Astrocyte of the hippocampus (primary cell): ENCODE measurements at places on chromosomes 13 and 19.

DNA sequence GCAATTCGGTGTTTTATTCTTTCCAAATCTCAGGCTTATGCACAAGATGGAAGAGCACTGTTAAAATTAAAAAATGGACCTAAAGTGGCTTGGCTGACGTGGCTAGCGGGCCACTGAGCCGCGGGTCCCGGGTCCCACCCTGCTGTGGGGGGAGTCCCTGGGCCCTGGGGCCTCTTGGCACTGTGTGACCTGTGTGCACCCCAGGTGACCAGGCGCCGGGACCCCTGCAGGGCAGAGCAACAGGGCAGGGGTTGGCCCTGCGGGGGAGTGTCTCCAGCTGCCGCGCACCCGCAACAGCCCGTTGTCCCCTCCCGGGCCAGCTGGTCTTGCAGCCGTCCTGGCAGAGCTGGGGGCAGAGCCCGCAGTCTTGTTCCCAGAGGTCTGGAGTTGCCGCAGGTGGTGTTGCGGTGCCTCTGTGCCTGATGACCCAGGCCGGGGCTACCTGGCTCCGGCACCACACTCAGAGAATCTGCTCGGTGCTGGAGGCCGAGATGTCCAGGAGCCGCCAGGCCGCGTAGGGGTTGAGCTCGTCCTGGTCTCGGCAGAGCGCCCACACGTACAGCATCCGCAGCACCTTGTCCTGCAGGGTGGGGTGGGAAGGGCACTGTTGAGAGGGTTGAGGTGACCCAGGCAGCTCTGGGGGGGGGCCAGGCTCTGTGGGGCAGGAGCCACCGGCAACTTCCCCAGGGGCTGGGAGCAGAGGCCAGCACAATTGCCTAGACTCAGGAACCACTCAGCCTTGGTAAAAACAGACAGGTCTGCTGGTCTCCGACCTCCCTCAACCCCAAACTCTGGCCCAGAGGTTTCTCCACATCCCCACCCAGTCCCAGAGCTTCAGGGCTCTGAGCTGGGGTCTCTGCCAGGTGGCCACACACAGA lies 1.0 kb upstream of the CTXN1 start:
- DNase-seq, result no peak

GRCh38 chr13:33367926-33368325 lies 82.4 kb upstream of the STARD13 start:
- DNase-seq, result no peak

- DNase-seq, result no peak
These were observed 6.8 kb downstream of the BICRA start for GRCh38 chr19:47615714-47616113.

DNA sequence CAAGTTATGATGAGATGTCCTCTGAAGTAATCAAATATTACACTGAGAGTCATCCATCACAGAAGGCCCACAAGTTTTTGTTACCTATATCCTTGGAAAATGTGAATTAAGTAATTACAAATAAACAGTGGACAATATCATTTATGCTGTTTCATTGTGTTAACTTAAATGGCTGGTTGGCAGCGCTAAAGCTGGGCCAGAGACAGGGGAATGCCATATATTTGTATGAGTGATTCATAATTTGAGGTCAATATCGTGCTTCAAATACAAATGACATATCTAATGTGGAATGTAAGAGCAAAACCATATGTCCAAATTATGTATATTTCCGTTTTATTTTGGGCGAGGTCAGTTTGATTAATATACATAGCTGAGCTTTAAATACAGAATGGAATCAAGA lies 1556.2 kb downstream of the SLITRK5 start:
- no peak for DNase-seq

DNA sequence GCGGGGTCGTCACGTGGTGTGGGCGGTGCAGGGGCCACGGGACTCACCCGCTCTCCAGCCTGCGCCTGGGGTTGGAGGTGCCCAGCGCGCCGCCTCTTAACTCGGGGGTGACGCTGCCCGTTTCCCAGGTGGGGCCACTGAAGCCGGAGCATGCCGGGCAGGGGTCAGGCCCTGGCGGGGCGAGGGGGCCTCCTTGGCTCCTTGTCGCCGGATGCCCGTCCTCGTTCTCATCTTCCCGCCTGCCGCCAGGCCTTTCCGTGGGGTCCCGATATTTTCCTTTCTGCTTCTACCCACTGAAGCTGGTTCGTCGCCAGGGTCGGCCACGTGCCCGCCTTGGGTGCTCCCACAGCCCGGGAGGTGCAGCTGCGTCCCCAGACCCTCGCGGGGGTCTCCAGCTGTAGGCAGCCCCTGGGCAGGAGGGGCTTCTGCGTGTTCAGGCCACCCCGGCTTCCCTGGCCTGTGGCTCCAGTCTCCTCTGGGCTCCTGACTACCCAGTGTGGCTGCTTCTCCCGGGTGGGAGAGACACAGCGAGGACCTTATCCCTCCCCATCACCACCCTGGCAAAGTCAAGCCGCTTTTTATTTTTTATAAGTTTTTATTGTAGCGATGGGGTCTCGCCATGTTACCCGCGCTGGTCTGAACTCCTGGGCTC lies 772 bp downstream of the FAM174C start:
- no peak for DNase-seq

GRCh38 chr13:73754727-73755292 lies 379.4 kb downstream of the KLF12 start:
- DNase-seq, result peak; percentile 80

DNA sequence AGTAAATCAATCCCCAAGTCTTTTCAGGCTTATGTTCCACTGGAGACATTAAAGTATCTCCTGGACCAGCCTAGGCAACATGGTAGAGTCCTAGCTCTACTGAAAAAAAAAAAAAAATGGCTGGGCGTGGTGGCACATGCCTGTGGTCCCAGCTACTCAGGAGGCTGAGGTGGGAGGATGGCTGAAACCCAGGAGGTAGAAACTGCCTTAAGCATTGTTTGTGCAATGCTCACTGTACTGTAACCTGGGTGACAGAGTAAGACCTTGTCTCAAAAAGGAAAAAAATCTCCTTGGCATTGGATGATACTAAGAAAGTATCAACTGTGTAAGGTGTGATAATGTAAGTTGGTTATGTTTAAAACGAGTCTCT lies 8.8 kb downstream of the KLK8 start:
- DNase-seq, result no peak

GRCh38 chr13:99993660-99994637 lies 12.4 kb downstream of the ZIC2 start:
- DNase-seq, result no peak

GRCh38 chr13:48000559-48001113 lies 437 bp downstream of the SUCLA2 start:
- no peak for DNase-seq

- no peak for DNase-seq
These were observed 24.9 kb upstream of the TPM4 start for GRCh38 chr19:16051254-16052025.

- no peak for DNase-seq
These were observed 258.2 kb upstream of the EDNRB start for GRCh38 chr13:78176880-78177279.

DNA sequence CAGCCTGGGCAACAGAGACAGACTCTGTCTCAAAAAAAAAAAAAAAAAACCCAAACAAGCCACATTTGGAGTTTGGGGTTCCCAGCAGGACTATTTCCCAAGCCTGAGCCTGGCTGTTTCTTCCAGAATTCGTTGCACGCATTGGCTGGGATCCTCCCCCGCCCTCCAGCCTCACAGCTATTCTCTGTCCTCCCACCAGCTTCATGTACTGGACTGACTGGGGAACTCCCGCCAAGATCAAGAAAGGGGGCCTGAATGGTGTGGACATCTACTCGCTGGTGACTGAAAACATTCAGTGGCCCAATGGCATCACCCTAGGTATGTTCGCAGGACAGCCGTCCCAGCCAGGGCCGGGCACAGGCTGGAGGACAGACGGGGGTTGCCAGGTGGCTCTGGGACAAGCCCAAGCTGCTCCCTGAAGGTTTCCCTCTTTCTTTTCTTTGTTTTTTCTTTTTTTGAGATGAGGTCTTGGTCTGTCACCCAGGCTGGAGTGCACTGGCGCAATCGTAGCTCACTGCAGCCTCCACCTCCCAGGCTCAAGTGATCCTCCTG lies 26.7 kb downstream of the LDLR start:
- DNase-seq, result no peak

- DNase-seq, result no peak
These were observed 174.5 kb downstream of the URI1 start for GRCh38 chr19:30116530-30116929.

- DNase-seq, result no peak
These were observed 4.7 kb upstream of the NUDT19 start for GRCh38 chr19:32686847-32687475.

GRCh38 chr13:68727798-68728197 lies 1379.8 kb upstream of the ATXN8OS start:
- peak; percentile 29 for DNase-seq

DNA sequence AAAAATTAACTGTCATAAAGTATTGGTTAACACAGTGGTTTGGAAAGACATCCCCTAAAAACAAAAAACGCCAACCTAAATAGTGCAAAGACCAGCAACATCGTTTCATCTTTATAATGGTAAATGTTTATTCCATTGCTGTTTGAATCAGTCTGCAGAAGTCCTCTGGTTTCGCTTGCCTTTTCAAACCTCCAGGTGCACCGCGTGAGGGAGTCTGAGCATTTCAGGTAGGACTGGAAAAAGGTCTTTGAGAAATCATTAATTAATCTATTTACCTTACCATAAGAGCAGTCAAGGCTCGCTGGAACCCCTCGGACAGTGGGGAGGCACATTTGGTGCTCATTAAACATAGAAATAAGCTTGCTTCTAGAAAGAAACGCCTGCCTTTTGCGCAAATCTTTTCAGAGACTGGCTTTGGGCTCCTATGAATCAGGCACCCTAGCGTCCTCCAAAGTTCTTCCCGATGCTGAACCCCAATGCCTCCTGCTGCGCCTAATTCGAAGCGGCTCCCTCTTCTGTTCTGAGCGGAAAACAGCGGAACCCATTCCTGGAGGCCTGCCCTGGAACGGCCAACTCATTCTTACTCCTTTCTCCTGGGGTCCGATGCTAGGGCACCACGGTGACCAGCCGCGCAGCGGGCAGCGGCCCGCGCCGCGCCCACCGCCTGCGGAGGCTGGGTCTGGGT lies 951 bp upstream of the MTUS2 start:
- peak; percentile 7 for DNase-seq

GRCh38 chr13:30307971-30308290 lies 580 bp upstream of the KATNAL1 start:
- no peak for DNase-seq

DNA sequence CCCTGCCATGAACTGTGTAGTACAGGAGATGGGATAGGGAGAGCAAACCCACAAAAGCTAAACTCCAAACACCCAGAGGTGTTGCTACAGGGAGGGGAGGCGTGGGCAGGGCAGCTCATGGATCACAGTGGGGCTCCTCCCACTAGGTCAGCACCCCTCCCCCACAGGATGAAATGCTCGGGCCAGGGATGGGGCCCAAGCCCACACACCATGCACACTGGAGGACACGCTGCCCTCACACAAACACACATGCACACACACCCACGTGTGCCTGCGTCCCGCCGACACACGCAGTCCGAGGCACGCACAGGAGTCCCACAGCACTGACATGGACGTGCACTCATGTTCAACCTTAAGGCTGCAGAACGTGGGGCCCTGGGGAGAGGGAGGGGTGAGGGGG lies 6.0 kb upstream of the CCNP start:
- no peak for DNase-seq

- no peak for DNase-seq
These were observed 2.2 kb upstream of the ZNF256 start for GRCh38 chr19:57949702-57950101.

GRCh38 chr19:29428071-29428470 lies 97.7 kb upstream of the VSTM2B start:
- DNase-seq, result no peak

GRCh38 chr13:48731957-48732569 lies 78.3 kb downstream of the CYSLTR2 start:
- DNase-seq, result no peak

- DNase-seq, result no peak
These were observed 483.3 kb downstream of the ZNF536 start for GRCh38 chr19:30855442-30855841.

GRCh38 chr13:60379837-60380565 lies 17.0 kb upstream of the TDRD3 start:
- DNase-seq, result no peak

GRCh38 chr19:50556282-50557008 lies 11.8 kb downstream of the LRRC4B start:
- peak; percentile 91 for DNase-seq

- DNase-seq, result peak; percentile 30
These were observed 1.1 kb downstream of the HSPB6 start for GRCh38 chr19:35755550-35756376.

- DNase-seq, result no peak
These were observed 405.1 kb downstream of the DACH1 start for GRCh38 chr13:71461892-71462291.

DNA sequence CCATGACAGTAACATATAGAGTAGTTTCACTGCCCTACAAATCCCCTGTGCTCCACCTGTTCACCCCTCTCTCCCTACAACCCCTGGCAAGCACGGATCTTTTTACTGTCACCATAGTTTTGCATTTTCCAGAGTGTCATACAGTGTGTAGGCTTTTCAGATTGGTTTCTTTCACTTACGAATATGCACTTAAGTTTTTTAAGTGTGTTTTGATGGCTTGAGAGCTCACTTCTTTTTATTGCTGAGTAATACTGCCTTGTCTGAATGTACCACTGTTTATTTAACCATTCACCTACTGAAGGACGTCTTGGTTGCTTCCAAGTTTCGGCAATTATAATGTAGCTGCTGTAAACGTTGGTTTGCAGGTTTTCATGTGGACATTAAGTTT lies 175.1 kb downstream of the ITGBL1 start:
- DNase-seq, result no peak

DNA sequence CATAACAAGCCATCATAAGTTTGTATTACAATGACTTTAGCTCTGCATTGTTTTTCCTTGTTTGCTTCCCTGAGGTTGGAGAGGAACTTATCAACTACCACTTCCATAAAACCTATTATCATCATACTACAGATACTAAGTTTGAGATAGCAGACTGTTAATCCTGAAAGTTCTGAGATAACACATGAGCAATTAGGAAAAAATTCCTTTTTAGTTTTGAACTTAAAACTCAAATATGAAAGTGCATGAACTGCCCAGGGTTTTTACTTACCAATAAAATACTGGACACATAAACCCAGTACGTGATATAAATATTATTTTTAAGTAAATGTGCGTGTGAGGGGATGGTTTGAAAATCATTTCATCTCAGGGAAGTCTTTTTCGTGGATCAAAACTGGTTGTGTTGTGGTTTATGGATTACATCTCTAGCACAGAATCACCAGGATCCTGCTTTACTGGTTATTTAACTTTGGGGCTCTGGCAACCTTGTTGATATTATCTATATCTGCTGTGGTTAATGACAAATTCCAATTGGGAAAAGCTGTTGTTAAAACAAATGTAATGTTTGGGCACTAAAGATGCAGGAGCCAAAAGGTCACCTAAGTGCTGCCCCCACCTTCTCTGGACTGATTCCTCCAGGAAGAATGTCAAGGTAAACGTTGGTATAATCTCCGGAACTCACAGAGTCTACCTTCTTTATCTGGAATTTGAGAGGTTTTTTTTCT lies 12.4 kb downstream of the CDX2 start:
- no peak for DNase-seq

GRCh38 chr13:66128201-66128600 lies 1101.9 kb downstream of the PCDH9 start:
- DNase-seq, result no peak

GRCh38 chr19:1001538-1002166 lies 1.4 kb downstream of the GRIN3B start:
- peak; percentile 67 for DNase-seq

GRCh38 chr19:3852614-3853254 lies 16.1 kb downstream of the ZFR2 start:
- peak; percentile 94 for DNase-seq

- peak; percentile 5 for DNase-seq
These were observed 119.4 kb upstream of the MIR17HG start for GRCh38 chr13:91228108-91228507.

GRCh38 chr19:18399008-18399407 lies 1.6 kb upstream of the LRRC25 start:
- peak; percentile 62 for DNase-seq

GRCh38 chr19:6516018-6516658 lies 14.0 kb upstream of the TUBB4A start:
- DNase-seq, result peak; percentile 90
